ENCODE measurements at places on chromosomes 13 and 19.
A peak's percentile ranks its signal among the peaks of the same experiment; 100 is the strongest.

GRCh38 chr19:13162724-13163608 is 12.8 kb downstream of the IER2 start:
- DNase-seq: peak; percentile 93

DNA sequence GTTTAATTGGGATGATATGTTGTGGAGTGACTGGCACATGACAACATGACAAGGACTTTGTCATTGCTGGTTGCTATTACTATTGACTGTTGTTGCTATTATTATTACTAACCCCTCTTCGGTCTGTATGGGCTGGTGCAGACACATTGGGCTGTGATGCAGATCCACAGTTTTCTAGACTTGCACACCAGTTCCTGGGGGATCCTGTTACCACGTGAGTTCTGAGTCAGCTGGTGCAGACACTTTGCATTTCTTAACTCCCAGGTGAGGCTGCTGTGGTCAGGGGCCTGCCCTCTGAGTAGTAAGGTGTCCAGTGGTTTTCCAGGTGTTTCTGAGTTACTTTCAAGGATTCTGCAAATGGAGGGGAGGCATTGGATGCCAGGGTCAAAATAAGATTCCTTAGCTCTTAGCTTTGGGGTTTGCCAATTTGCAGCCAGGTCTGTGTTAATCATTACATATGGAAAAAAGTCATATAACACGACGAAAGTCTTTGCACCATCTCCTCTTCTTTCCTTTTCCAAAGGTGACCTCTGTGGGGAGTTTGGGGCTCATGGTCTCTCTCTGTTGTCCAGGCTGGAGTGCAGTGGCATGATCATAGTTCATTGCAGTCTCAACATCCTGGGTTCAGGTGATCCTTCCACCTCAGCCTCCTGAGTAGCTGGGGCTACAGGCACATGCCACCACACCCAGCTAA is 19.3 kb downstream of the BICRA start:
- DNase-seq: no peak

GRCh38 chr19:1560286-1560882 is 7.7 kb downstream of the MEX3D start:
- DNase-seq: no peak

DNA sequence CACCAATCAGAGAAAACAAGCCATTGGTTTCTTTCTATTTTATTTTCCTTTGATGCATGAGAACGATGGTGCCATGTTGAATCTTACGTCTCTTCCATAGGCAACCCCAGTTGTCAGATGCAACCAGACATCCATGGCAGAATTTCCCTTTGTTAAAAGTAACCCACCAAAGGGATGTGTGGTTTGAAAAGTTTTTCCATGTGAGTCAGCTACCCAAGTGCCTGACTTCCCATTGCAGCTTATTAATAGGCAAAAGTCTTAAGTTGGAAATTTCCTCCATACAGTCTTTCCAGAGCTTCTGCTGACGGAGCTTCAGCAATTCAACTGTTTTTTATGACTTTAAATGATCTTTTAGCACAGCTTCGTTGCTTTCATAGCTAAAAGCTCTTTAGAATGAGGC is 73.8 kb upstream of the FAM216B start:
- no peak for DNase-seq

DNA sequence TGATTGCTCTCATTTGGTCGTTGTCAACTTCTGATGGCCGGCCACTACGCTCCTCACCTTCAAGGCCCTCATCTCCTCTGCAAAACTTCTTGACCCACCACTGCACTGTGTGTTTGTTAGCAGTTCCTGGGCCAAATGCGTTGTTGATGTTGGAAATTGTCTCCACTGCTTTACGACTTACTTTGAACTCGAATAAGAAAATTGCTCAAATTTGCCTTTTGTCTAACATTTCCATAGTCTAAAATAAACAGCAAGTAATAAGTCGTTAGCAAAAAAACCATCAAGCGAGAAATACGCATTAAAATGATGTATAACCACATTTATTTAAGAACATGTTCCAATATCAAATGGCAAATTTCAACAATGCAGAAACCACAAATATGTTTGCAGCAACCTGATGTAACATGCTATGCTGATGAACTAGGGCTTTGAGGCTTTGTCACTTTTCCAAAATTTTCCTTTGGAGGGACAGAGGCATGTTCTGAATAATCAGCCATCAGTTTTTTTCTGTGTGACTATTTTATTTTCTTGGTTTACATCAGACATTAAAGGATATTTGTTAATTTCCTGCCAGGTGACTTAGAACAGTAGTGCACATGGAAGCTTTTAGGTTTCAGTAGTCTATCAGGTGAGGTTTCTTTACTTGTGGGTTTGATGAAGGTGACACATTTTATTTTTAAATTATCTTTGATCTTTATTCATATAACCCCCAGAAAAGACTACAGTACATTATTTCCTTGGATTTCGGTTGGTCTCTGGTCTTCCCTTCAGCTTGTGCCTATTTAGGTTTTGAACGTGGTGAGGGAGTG is 74.7 kb upstream of the TEX29 start:
- no peak for DNase-seq

- DNase-seq: no peak
These were observed 24.5 kb downstream of the IPO5 start for GRCh38 chr13:97977982-97978381.

DNA sequence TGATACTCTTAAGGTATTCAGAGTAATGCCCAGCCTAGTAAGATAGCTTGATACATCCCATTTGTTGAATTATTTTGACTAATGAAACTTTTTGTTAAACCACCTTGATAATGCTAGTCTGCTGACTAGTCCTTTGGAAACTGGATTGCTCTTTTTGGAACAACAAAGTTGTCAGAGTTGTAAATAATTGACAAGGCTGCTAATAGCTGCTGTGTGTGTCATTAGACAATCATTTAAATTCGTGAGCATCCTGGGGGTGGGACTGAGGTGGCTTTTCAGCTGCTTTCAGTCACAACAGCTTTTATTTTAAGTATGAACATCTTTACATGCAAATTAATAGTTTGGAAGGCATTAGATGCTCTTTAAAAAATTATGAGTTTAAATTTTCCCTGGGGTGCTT is 153.5 kb downstream of the HS6ST3 start:
- DNase-seq: no peak

DNA sequence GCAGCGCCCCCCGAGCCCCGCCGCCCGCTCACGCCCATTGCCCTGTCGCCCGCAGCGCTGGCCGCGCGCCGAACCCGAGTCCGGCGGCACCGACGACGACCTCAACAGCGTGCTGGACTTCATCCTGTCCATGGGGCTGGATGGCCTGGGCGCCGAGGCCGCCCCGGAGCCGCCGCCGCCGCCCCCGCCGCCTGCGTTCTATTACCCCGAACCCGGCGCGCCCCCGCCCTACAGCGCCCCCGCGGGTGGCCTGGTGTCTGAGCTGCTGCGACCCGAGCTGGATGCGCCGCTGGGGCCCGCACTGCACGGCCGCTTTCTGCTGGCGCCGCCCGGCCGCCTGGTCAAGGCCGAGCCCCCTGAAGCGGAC is 518 bp downstream of the KLF2 start:
- DNase-seq: peak; percentile 72

DNA sequence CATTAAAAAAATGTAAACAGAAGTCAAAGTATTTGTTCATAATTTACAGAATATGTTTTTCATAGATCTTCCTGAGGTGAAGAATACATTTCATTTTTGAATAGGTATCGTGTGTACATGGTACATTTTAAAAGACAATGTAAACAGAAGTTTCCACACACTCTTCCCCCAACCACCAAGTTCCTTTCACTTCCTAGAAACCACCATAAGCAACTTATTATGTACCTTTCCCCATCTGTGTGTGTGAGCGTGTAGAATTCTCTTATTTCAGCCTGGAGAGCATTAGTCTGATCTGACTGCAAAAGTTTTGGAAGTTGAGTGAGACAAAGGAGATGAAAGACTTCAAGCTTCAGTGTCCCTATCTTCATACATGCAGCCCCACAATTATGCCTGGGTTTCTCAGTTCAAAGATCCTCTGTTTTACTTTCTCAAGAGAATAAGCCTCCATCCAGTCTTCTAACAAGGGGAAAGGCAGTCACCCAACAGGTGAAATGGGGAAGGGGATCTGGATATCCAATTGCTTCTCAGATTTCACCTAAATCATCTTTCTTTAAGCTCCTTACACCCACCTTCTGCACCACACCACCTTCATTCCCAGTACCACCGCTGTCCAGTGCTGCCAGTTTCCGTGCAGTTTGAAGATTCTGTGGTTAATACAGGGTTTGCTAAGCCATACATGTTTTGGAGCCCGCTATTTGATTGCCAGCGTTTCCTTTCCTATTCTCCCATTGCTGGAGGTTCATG is 2.1 kb downstream of the TEX30 start:
- DNase-seq: no peak

DNA sequence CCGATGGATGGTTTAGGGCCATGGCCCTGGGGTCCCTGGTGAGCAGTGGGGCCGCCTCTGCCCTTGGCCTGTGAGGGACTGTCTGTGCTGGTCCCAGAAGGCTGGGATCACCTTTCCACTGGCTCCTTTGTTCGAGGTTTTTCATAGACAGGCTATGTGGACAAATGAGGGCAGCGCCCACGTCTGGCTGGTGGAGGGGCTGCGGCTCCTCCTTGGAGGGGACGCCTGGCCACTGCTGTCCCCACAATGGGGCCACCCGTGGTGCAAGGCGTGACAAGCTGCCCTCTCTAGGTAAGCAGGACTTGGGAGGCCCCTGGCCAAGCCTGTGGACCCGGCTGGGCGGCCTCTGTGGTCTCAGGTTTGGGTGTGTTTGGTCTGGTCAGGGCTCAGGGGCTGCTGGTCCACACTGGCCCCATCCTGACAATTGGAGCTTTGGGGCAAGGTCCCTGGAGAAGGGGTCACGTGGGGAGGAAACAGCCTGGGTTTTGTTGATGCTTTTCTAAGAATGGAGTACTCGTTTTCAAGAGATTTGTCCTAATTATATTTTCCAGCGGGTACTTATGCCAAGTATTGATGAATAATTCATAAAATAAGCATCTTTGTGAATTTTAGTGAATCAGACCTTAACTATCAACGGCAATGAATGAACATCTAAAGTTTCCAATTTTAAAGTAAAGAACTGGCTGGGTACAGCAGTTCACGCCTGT is 33.3 kb downstream of the MCF2L start:
- no peak for DNase-seq

- no peak for DNase-seq
These were observed 67.8 kb downstream of the CEBPG start for GRCh38 chr19:33441277-33441699.

DNA sequence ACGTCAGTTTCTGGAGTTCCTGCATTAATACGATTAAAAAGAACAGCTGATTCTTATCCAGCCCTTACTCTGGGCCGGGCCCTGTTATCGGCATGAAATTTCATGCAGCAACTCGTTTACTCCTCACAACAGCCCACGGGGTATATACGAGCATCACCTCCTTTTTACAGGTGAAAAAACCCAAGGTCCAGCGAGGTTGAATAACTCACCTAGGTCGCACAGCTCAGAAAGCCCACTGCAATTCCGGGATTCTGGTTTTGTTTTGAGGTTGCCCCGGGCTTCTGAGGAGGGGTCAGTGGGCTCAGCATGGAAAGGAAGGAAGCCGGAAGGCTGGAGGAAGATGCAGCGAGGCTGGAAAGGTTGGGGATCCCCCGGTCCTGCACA is 577 bp upstream of the ACP7 start:
- peak; percentile 4 for DNase-seq

GRCh38 chr13:38606699-38607535 is 80.0 kb upstream of the FREM2 start:
- no peak for DNase-seq

GRCh38 chr13:67736646-67737420 is 506.7 kb upstream of the PCDH9 start:
- DNase-seq: no peak

DNA sequence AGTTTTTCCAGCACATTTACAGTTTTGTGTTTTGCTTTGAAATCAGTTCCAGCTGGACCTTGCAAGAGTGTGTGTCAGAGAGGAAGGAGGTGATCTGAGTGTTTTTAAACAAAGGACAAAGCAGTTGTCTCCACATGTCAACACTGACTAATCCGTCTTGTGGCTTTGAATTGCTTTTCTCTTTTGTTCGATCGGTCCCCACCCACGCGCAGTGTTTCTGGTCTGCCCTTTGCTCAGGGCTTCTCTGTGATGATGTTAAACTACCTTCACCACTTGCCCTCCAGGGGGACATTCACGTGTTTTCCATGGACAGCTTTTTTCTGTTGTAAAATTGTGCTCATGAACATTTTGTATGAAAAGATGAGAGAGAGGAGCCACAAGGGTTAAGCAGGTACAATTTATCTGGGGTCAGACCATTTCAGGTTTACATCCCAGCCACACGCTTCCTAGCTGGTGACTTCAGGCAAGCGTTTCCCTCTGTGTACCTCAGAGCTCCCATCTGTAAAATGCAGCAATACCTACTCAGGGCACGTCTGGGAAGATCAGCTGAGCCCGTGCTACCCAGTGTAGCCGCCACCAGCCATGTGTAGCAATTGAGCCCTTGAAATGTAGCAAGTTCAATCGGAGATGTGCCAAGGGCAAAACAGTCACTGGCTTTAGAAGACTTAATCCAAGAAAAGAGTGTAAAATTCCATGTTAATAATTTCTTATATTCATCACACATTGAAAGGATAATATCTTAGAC is 13.5 kb upstream of the PLA2G4C start:
- no peak for DNase-seq

DNA sequence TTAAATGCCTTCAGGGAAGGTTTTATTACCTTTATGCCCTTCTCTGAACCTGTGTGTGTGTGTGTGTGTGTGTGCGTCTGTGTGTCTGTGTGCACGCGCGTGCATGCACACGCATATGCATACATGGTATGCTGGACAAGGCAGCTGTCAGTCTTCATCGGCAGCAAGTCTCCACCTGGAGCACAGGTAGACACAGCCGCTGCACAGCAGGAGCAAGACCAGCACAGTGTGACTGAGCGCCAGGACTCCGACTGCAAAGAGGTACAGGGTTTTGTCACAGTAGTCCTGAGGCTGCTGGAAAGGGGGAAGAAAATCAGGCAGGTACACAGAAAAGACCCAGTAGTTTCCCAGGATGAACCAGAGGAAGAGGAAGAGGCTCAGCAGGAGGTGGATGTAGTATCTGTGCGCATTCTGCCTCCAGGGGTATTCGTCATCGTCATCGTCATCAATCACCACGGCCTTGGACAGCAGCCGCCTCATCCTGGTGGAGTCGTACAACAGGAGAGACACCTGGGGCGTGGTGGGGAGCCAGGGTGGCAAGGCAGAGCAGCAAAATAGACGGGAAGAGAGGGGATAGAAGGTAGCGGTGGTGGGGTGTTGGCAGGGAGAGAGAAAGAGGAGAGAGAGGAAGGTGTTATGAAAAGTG is 12.8 kb upstream of the DHRS12 start:
- DNase-seq: no peak

- no peak for DNase-seq
These were observed 77.0 kb upstream of the TSC22D1 start for GRCh38 chr13:44652962-44653660.

GRCh38 chr13:64855506-64855905 is 2374.6 kb downstream of the PCDH9 start:
- no peak for DNase-seq

DNA sequence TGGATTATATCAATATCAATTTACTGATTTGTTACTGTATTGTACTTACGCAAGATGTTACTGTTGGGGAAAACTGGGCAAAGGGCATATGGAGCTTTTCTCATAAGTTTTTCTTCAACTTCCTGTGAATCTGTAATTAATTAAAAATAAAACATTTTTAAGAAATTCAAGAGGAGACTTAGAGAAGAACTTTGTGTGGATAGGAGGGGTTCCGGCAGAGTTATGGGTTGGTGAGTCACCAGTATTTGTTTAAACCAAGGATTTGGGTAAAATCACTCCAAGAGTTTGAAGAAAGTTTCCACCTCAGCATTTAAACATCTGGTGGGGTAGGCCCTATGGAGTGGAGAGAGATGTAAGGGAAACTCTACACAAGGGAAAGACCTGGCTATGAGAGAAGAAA is 379.6 kb downstream of the TSHZ3 start:
- no peak for DNase-seq
